Activated CD4-positive, alpha-beta T cell treated with anti-CD3 and anti-CD28 coated beads, Interleukin-10, Interleukin-2, amounts not matched to agents 100 ng/mL and 50 ng/mL, durations not matched to agents 16 hours and 8 hours (primary cell): ENCODE measurements at places on chromosomes 1 and 21.

DNA sequence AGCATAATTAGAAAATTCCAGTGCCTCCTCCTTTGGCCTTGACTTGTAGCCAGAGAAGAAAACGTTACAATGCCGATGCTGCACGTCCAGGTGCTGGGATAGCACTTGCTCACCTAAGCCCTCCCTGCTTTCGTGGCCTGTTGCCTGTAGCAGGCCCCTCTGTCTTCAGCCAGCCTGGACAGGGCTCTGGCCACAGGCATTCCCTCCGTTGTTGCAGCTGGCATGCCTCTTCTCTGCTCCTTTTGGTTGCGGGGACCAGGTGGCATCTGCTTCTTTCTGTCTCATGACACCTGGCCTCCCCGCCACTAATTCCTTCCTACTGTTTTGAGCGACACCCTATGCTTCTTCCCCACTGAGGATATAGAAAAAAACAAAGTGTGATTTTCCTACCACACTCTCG is 54.6 kb upstream of the MORC3 start:
- DNase-seq, result no peak

DNA sequence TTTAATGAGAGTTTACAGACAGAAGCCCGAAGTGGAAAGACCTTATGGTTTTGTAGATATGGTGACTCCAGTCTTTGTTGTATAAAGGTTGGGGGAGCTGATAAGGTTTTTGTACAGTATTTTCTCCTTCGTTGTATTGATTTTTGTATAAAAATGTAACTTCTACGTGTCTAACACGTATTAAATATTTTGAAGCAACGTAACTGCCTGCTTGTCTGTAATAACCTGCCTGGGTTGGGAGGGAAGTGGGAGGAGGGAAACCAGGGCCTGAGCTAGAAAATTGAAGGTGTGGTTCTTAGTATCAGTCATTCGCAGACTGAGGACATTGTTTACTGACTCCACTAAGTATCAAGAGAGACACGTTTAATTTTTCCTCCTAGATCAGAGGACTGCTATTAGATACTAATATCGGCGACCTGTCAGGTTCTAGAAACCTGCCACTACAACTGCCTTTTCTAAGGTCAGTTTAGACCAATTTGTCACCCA is 2.2 kb downstream of the IER5 start:
- peak; percentile 80 for DNase-seq

DNA sequence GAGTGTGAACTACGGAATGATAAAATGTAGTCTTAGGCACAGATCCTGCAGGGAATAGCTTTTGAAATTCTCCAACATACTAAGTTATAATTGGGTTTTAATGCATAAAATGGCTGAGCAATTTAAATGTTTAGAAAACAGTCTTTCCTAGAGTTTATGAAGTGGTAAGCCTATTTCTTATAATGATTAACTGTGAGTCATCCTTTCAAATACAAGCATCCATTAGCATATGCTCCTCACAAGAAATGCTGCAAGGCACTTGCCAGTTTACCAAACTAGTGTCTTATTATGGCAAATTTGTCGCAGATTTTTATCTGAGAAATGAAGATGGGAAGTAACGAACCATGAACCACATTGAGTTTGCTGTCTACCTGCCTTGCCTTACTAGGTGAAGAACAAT is 101.3 kb upstream of the ESRRG start:
- no peak for DNase-seq

DNA sequence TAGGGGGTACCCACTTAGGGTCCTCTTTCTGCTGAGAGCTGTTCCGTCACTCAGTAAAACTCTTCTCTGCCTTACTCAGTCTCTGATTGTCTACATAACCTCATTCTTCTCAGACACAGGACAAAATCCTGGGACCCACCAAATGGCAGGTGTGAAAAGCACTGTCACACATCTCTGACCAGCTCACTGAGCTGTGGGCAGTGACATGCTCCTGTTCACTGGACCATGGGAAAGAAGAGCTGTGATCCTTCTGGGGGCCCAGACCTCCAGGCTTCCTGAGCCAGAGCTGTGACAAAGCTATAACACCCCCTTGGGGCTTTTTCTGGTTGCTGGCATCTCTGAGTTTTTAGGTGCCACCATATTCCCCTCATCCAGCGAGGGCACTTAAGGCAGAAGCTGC is 115.7 kb downstream of the NTPCR start:
- DNase-seq, result no peak

GRCh38 chr1:180842491-180843275 is 70.0 kb upstream of the KIAA1614 start:
- no peak for DNase-seq

DNA sequence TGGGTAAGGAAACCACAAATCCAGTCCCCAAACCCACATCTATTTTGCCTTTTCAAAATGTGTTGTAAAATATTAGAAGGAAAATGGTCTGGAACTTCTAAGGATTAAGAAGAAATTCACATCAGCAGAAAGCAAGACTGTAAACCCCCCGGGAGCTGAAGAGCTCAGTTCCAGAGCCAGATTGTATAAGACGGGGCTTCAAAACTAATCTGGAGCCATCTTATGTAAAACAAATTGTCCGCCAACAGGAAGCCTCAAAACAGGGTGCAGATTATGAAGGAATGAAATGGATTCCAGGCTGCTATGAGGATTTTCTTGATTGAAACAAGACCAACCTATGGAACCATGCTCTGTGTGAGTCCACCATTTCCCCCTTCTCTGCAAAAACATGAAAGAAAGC is 25.1 kb upstream of the HUNK start:
- DNase-seq, result no peak

DNA sequence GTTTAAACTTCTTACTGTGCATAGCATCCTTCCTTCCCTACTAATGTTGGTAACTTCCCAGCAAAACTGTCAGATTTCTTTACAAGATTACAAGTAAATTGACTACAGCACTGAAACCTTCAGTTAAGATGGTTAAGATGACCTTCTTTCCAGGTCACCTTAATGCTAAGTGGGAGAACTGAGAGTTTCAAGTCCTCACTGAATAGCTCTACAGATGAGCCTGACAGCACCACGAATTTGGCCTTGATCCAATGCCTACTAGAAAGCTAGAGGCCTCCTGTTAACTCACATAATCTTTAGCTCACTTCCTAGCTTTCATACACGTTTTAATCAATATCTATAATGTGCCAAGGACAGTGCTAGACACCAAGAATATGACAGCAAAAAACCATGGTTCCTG is 276.0 kb upstream of the PLD5 start:
- no peak for DNase-seq

GRCh38 chr1:235054466-235054865 is 74.2 kb downstream of the TOMM20 start:
- DNase-seq, result no peak

DNA sequence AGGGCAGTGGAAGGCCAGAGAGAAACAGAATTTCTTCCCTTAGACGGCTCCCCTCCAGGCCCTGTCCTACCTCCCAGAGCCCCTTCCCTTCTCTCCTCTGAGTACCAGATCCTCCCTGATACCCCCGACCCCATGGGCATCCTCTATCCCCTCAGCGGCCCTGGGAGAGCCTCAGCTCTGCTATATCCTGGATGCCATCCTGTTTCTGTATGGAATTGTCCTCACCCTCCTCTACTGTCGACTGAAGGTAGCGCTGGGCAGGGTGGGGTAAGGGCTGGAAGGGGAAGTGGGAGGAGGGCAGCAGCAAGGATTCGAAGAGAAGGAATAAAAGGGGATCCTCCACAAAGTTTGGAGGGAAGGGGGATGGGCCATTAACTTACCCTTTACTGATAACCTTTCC is 2.7 kb downstream of the FCER1G start:
- no peak for DNase-seq

GRCh38 chr21:41965461-41966013 is 11.7 kb upstream of the C2CD2 start:
- no peak for DNase-seq

DNA sequence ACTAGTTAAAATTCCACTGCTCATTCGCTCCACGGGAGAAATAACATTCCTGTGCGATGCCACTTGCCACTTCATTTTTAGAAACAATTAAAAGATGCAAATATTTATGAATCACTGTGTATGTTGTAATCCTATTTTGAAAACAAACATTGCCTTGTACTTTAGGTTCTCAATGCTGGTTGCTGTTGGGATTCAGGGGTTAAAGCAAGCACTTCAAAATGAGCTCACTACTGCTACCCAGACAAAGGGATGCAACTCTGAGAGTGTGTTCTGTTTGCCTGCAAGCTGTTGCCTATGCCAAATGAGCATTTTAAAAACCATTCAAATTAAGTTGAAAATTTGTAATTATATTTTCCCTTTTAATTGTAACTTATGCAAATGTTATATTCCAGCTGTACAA is 87.5 kb downstream of the RWDD3 start:
- DNase-seq, result no peak

DNA sequence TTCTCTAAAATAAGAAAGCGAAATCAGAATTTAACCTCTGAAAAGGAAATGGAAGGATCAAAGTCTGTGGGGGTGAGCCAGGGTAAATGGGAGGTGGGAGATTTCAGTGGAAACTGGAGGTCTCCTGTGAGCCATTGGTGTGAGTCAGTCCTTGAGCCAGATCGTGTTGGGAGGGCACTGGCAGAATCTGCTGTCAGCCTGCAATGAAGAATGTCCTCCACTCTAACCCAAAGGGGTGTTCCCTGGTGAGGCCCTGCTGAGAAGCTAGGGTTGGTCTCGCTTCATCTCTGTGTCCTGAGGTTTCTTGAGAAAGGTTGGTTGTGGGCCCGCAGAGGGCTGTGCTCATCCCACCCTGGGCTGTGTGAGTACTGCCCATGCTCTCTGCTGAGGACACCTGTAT is 2.4 kb downstream of the QSOX1 start:
- DNase-seq, result no peak
